Right ventricle myocardium superior (tissue), 1 donor: ENCODE measurements at places on chromosomes 7 and 10.

- DNase-seq: no peak
These were observed 74.2 kb downstream of the SHH start for GRCh38 chr7:155738104-155738503.

DNA sequence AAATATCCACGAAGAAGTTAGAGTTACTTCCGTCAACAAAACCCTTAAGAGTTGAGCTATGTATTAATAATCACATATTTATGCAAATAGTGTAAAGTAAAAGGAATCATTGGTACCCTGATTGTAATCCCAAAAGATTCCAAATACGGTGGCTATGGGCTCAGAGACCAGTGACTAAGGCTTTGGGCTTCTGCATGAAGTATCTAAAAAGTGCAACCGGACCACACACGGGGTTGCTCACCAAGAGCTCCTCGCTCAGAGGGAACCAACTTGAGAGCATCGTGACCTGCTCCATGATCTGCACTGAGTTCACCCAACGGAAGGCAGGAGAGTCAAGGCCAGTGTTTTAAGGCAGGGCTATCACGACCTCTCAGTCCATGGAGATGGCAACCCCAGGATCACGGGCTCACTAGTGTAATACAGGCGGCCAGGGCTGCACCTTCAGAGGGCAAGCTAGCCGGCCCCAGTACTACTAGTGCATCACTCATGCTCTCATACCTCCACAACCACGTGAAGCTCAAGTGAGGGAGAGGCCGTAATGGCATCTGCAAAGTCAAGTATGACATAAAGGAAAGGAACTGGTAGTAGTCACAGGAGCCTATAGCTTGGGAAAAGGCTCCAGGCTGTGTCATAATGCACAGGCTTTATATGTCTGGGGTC, 77.1 kb upstream of the CAMK2B start:
- DNase-seq: no peak

GRCh38 chr7:105462765-105463420, 59.2 kb downstream of the PUS7 start:
- no peak for DNase-seq

DNA sequence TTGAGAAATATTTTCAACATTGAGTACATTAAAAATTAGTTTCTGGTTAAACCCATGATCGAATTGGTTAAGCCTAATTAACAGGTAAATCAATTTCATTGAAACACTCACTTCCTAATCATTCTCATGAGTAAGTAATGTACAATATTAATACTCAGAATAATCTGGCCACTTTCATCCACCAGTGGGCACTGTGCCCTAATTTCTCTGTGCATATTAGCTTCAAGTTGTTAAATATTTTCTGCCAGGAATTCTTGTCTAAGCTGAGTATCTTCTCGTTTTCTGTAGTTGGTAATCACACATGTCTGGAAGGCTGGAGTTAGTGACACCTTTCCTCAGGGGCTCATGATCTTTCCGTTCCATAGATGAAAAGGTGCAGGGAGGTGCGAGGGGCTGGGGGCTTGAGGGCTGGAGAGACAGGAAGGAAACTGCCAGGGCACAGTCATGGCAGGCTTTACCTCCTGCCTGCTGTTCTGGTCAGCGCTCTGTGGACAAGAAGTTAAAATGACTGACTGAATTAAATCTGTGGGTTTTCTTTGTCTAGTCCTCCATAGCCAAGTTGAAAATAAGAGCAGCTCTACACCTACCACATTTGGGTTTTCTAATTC, 71.9 kb downstream of the WIPF3 start:
- DNase-seq: no peak

GRCh38 chr10:97124211-97124610, 61.5 kb downstream of the SLIT1 start:
- no peak for DNase-seq
